Tibial artery (tissue), 4 donors: ENCODE measurements at places on chromosomes 7 and 10.
A peak's percentile ranks its signal among the peaks of the same experiment; 100 is the strongest.

- no peak for DNase-seq
Observed at GRCh38 chr10:99573790-99574189, 41.0 kb downstream of the NKX2-3 start.

- no peak for DNase-seq
Observed at GRCh38 chr7:70571403-70571934, 560.5 kb upstream of the GALNT17 start.

DNA sequence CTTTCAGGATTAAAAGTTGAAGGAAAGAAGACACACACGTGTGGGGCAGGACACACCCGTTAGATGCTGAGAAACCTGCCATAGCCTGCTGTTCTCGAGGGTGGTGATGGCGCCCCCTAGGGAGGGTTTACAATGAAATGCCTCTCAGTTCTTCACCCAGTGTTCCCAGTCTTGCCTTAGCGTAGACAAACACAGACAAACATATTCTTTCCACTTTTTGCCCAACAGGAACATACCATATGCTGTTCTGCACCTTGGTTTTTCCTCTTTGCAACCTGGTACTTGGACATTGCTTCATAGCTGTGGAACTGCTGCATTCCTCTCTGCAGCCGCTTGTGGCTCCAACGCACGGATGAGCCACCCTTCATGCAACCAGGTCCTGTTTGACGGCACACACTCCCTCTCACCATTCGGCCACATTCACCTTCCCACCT, 23.3 kb upstream of the HSPA12A start:
- DNase-seq, result no peak

GRCh38 chr10:72276421-72277339, 3.0 kb downstream of the DDIT4 start:
- peak; percentile 82 for DNase-seq

GRCh38 chr10:87674943-87675342, 15.3 kb downstream of the PAPSS2 start:
- DNase-seq, result no peak

- no peak for DNase-seq
Observed at GRCh38 chr7:133331861-133332260, 79.0 kb downstream of the EXOC4 start.

DNA sequence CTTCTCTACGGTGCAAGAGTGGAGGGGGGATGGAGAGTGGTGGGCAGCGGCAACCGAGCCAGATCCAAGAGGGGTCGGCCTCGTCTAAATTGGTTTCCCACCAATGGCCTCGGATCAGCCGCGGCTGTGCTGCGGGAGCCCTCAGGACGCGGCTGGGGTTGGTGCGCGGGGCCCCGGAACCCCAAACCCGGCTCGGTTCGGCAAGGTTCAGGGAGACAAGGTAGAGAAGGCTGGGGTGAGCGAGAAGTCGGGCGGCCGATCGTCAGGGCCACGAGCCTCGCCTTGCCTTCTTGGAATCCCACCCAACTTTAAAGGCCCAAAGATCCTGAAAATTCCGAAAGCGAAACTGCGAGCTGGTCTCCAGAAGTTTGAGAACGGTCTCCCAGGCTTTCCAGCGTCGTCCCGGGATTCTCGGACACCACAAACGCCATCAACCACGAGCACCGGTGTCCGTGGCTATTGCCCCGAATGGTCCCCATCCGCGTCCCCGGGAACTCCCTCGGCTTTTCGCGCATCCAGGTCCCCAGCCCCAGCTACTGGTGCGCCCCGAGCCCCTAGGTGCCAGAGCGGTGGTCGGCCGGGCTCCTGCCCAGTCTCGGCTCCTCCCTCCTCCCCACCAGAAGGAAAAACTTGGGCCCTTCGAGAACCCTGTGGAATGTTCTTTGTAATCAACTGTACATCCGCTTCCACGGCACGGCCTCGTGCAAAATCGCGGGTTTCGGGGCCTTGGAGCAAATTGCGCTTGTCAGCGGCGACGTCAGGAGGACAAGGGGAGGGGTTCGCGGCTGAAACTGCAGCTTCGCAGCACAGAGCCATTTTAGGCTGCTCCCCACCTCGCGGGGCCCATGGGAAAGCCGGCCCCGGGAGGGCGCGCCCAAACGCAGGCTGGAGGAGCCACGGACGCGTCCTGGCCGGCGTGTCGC, 3.2 kb downstream of the SFMBT2 start:
- no peak for DNase-seq

GRCh38 chr10:124002391-124003069, 90.9 kb downstream of the CHST15 start:
- DNase-seq, result no peak
